ENCODE measurements at places on chromosomes 12 and 14.

- ATAC-seq = no peak
These were observed 9.7 kb upstream of the KRT5 start for GRCh38 chr12:52529846-52530245.

- ATAC-seq = no peak
These were observed 980.5 kb downstream of the TMEM121 start for GRCh38 chr14:106506881-106507305.

GRCh38 chr12:40146800-40147797 is 41.2 kb upstream of the SLC2A13 start:
- ATAC-seq = peak; percentile 37

DNA sequence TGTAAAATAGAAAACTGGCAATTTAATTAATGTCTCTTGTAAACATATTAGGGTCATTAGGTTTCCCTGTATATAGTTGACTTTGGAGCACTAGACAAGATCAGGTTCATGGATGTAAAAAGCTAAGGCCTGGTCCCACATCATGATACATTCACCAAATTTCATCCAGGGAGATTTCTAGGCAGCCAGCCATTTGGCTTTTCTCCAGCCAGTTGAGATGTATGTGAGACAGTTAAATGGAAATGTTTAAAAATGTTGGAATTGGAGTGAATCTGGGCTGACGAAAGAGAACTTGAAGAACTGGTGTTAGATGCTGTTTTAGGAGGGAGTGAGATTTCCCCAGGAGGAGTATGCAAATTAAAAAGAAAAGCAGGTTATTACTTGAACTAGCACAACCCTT is 41.8 kb upstream of the CLEC14A start:
- no peak for ATAC-seq

DNA sequence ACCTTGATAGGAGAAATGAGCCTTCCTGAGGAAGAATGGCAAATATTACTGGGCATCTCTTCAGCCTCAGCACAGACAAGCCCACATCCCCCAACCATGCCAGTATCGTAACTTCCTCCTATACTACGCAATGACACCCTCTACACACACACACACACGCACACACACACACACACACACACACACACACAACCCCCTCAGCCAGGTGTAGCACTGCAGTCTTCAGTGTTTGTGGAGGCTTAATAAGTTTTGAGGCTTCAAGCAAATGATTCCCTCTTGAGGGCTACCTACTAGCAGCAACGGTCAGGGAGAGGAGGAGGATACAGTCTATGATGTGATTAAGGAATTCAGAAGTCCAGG is 1.6 kb downstream of the DGKA start:
- peak; percentile 14 for ATAC-seq

- ATAC-seq = peak; percentile 47
These were observed 76.8 kb downstream of the AKAP6 start for GRCh38 chr14:32405856-32406255.

GRCh38 chr12:89348894-89349699 is 3.2 kb downstream of the DUSP6 start:
- no peak for ATAC-seq
